ENCODE measurements at places on chromosomes 6 and 20.

- peak; percentile 47 for DNase-seq
Measured at GRCh38 chr6:1856381-1856780, 246.7 kb downstream of the FOXC1 start.

GRCh38 chr6:165893431-165893830 is 230.4 kb upstream of the PDE10A start:
- no peak for DNase-seq

GRCh38 chr6:130029163-130029562 is 10.8 kb downstream of the L3MBTL3 start:
- no peak for DNase-seq

DNA sequence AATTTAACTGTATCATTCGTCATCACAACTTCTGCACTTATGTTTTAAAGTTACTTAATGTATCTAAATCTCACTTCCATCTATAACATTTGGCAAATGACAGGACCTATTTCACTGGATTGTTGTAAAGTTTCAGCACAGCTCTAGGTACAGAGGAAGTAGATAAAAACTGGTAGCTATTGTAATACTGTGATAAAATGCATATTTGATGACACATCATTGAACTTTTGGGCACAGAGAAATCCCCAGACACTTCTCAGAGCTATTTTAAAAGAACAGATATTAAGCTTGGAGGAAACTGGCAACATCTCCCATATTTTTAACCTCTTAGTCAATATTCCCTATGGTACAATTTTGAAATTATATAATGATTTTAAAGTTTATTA is 138.7 kb downstream of the RFPL4B start:
- DNase-seq: no peak

DNA sequence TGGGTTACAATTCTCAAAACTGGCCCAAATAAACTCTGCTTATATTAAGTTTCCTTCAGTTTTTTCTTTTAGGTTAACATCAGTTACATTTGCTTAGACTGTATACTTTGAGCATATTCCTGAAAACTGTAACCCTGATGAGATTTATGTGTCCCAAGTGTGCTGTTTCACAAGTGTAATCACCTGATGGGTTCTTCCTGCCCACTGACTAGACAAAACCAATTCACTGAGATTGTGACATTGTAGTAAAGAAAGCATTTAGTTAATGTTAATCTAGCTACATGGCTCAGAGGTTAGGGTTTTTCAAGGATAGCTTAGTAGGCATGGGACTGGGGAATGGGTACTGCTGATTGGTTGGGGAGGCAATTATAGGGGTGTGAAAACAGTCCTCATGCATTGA is 53.6 kb downstream of the CCN2 start:
- DNase-seq: no peak

- DNase-seq: no peak
Measured at GRCh38 chr20:34949120-34949519, 6.5 kb downstream of the GSS start.

DNA sequence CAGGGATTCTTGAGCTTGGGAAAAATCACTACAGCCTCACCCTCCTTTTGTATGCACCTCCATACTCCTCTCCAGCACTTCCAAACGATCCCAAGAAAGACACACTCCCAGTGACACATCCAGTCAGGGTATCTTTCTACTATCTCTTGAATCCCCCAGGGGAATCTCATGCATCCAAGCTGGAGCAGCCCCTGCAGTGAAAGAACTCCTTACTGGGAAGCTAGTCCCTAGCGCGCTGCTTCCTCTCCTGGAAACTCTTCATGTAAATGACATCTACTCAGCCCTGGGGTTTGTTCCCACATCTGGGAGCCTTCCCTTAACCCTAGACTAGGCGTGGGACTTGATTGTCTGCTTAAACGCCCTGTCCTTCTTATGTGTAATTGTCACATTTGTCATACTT is 329.1 kb upstream of the QKI start:
- no peak for DNase-seq

- DNase-seq: no peak
Measured at GRCh38 chr6:154280521-154280920, 76.1 kb downstream of the IPCEF1 start.

- DNase-seq: no peak
Measured at GRCh38 chr20:59182401-59183044, 18.9 kb downstream of the ZNF831 start.

GRCh38 chr6:81808851-81809570 is 56.5 kb upstream of the TENT5A start:
- no peak for DNase-seq

DNA sequence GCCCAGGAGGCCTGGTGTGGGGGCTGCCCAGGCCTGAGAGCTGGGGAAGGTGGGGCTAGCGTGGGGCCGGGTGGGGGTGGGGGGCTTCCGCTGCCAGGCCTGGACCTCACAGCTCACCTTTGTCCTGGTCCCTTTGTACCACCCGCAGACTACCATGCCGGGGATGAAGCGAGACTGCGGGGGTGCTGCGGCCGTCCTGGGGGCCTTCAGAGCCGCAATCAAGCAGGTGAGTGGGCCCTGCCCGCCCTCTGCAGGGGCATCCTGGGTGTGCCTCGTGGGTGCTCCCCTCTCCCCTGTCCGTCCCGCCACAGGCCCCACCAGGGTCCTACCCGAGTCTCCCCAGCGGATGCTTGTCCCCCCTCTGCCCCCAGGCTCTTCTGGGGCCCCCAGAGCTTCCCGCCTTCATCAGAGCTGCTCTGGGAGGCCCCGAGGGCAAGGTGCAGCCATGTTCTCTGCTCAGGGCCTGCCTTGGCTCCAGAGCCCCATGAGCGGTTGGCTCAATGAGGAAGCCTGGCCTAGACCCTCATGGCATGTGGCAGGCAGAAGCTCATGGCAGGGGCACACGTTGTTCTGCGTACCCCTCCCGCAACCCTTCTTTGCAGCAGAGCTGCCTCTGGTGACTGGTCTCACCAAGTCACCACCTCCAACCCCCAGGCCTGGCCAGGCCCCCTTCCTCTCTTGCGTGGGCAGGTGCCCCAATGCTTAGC is 14.5 kb downstream of the NPEPL1 start:
- no peak for DNase-seq

GRCh38 chr6:90264561-90264960 is 32.1 kb downstream of the BACH2 start:
- no peak for DNase-seq

DNA sequence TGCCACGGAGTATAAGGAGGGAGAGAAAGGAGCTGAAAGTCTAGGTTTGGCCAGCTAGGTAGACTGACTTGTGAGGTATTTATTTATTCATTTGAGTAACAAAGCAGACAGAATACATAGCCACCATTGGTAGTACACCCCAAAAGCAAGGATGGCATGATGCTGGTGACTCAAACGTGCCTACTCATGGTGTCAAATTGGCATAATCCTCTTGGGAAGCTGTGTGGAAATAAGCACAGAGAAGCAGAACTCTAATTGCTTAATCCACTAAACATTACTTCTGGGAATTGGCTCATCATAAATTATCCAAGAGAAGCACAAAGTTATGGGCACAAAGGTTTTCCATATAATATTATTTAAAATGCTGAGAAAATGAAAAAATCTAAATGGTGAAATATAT is 2.5 kb downstream of the DEFB132 start:
- DNase-seq: no peak

DNA sequence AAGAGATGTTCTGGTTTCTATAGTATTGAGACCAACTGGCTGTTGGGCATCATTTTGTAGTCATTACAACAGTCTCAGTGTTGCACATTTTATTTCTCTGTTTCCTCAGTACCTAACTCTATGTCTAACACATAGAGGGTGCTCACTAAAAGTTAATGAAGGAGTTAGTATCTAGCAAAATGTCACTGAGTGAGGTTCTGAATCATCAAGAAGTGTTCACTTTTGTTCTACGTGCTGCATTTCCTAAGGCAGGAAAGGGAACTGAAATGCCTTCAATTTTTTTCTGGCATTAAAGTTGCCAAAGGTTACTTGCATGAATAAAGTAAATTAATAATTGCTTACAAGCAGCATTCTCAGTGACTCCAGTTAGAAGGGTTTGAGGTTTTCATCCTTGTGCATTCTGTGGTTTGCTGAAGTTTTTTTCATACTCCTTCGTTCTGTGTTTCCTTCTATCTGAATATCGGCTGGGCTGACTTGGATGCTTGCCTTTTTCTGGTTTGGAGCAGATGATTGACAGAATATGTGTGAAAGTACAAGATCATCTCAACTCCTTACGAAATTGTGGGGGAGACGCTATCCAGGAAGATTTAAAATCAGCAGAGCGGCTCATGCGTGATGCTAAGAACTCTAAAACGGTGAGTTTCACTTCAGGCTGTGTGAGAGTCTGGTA is 114.5 kb upstream of the SCGN start:
- no peak for DNase-seq

DNA sequence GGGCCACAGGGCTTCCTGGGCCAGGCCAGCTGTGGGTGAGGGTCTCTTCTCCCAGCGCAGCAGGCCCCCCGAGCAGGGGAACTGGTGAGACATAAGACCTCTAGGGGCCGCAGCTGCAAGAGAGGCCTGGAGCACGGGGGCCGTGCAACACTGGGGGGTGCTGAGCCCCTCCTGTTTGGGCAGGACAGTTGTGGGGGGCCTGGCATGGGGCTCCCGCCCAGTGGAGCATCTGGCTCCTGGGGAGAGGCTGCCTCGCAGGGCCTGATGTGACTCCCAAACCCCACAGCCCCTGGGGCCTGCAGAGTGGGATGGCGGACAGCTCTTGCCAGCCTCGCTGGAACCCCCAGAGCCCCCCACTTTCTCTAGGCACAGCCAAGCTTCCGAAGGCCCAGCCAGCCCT is 16.9 kb upstream of the GATA5 start:
- no peak for DNase-seq

DNA sequence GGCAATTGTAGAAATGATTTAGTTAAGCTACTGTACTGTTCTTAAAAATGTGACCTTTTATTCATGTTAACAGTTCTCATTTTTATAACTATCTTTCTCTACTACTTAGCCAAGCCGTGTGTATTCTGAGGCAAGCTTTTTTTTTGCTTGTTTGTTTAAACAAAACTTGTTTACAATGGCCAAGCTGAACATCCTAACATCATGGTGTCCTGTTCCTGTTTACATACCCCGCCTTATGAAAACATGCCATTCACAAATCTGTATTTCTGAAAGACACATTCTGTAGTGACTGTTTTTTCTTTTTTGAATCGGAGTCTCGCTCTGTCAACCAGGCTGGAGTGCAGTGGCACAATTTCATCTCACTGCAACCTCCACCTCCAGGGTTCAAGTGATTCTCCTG is 140.9 kb downstream of the NCOA3 start:
- no peak for DNase-seq

GRCh38 chr6:150783813-150784212 is 81.7 kb upstream of the MTHFD1L start:
- no peak for DNase-seq

- no peak for DNase-seq
Measured at GRCh38 chr20:44993343-44993742, 27.0 kb downstream of the STK4 start.

DNA sequence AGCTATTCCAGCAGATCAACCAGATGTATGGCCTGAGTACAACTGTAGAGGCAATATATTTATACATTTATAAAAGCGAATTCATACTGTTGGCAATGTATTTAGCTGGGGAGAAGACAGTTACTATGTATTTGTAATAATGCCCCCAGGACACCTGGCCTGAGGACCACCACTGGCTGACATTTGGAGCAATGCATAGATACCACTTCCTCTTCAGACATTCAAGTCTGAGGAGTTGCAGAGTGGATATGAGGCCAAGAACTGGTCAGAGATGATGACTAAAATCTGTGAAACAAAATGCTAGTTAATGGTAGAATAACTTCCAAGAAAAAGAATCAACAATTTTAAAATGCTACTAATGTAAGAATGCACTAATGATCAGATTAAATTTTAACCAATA is 462.3 kb downstream of the CDC5L start:
- no peak for DNase-seq

- DNase-seq: no peak
Measured at GRCh38 chr20:49595346-49595745, 27.4 kb upstream of the PTGIS start.

- DNase-seq: no peak
Measured at GRCh38 chr6:16434885-16435284, 196.5 kb downstream of the GMPR start.

GRCh38 chr6:72642435-72642834 is 20.6 kb downstream of the KCNQ5 start:
- no peak for DNase-seq

- DNase-seq: peak; percentile 57
Measured at GRCh38 chr6:56766806-56767178, 124.1 kb upstream of the DST start.

Data from GM13977 (cell line).